ENCODE measurements at places on chromosomes 5 and 9. TPM values are rescaled to one million over a fixed set of nuclear protein-coding genes. Genes with fewer than 3 reads are reported as not detected.

The SOHLH1 gene
- not detected for total RNA-seq

DNA sequence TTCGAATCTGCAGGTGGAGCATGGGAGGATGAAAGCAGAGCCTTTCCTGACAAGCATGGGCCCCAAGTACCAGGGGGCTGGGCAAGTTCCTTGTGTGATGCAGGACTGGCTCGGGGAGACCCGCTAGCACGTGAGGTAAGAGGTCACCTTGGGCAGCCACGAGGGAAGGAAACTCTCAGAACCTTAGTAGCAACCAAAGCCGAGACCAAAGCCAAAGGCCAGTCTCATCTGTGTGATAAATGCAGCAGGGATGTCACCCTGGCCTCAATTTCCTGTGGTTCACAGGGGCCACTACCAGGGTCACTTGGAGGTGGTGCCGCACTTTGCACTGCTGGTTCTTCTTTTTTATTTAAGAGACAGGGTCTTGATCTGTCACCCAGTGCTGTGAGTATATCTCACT, 39.5 kb downstream of the PRRT1B start:
- no peak for DNase-seq

The EEIG1 gene
- total RNA-seq, result 32.4 TPM

GRCh38 chr5:174340226-174340625, 294.7 kb downstream of the NSG2 start:
- peak; percentile 60 for DNase-seq

DNA sequence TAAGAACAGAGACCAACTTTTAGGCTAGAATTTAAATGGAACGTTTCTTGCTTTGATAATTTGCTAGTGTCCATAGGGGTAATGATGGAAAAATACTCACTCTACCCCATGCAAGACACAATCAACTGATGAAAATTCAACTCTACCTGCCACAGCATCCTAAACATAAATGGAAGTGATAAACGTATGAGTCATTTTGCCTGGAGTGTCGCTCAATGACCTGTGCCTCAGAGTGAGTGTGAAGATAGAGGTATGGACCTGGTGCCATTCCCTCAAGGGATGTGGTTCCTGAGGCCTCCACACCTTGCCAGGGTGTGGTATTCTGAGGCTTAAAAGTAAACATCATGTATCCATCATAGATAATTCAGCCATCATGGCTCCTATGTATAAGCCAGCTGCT, 14.0 kb downstream of the ARL14EPL start:
- DNase-seq, result no peak

GRCh38 chr5:101080462-101081240, 177.6 kb upstream of the ST8SIA4 start:
- peak; percentile 8 for DNase-seq

The C8G gene
- total RNA-seq, result not detected

The SPIN1 gene
- 92.5 TPM for total RNA-seq
